ENCODE measurements at places on chromosomes 7 and 10.

- no peak for DNase-seq
Measured at GRCh38 chr7:26437003-26437532, 145.4 kb downstream of the SNX10 start.

GRCh38 chr10:69409968-69410367 lies 6.8 kb downstream of the TACR2 start:
- DNase-seq = no peak

- DNase-seq = peak; percentile 23
Measured at GRCh38 chr10:36721871-36722270, 403.5 kb upstream of the ANKRD30A start.

DNA sequence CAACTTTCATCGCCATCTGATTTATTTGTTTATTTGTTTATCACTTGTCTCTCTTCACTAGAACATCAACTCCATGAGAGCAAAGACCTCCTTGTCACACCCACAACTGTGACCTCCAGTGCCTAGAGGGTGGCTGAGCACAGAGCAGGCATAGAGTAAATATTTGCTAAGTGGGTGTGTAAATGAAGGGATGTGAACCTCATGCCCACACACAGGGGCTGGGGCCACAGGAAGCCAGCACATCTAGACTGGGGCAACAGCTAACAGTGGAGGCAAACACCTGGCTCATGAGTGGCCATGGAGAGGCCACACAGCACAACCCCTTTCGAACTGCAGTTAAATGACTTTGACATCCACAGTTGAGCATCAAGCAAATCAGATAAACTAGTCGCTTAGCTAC lies 39.8 kb downstream of the AKR1B1 start:
- no peak for DNase-seq

- DNase-seq = no peak
Measured at GRCh38 chr7:28792858-28793257, 165.3 kb downstream of the TRIL start.

DNA sequence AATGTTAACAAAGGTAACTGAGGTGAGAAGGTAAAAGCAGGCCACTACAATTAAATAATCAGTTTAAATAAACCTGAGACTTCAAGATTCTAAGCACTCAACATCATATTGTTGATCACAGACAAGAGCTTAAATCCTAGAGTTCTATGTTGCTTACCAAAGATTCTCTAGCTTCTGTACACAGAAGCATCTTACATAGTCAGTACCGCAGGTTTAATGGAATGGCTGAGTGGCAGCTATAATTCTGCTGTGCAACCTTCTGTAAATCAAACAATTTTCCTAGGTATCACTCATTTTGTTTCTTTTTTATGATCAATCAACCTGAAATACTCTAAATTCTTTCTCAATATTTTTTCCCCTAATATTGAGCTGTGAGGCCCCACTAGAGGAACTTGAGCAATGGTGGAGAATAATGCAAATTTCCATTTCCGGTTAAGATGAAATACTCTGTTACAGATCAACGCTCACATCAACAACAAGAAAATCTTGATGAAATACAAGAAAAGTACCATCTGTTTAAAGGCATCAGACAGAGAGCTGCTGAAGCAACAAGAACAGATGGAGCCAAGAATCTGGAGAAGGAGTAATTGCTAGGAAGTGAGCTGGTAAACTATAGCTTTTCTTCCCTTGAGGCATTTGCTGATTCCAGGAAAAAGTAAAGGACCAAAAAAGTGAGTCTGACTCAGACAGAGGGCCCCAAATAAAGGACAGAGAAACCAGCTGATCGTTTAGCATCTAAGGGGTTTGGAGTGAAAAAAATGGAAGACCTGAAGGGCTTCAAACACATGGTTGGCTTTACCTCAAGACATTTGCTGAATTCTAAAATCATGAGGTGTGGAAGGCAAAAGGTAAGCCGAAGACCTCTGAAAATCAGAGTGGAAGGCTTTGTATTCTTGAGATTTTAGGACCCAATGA lies 22.6 kb downstream of the PNPLA8 start:
- DNase-seq = no peak

DNA sequence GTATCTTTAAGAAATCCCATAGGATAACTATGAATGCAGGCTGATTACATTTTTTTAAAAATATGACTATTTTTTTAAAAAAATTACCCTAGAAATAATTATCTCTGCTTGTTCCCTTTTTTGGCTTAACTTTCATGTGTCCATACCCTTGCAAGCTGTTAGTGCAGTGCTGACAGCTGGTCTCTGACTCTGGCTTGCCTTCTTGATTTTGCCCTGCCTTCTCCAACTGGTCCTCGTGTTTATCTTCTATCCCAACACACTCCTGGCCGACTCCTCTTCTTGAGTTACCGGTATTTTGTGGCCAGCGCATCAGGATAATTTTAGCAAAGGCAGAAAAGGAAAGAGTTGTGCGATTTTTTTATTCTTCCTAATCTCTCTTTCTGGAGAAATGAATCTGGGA lies 111.7 kb upstream of the STARD3NL start:
- DNase-seq = no peak

- no peak for DNase-seq
Measured at GRCh38 chr10:44013981-44014380, 365.3 kb upstream of the ZNF32 start.

- DNase-seq = no peak
Measured at GRCh38 chr10:84007482-84007881, 131.8 kb upstream of the GHITM start.

DNA sequence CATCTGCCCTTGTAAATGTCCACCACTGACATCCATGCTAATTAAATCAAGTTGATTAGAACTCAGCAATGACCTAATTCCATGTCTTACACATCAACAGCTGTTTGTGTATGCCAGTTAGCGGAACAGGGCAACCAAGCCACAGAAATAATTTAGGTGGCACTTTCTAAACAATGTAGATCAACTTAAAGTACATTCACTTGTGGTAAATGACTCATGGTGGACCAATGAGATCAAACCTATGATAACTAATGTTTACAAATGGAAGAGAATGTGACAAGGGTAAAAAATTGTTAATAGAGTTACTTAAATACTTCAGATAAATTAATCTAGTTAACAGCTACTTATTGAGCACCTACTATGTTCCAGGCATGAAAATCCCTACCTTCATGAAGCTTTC lies 63.1 kb upstream of the ICA1 start:
- DNase-seq = no peak

GRCh38 chr10:79026341-79026761 lies 42.4 kb upstream of the ZMIZ1 start:
- no peak for DNase-seq

DNA sequence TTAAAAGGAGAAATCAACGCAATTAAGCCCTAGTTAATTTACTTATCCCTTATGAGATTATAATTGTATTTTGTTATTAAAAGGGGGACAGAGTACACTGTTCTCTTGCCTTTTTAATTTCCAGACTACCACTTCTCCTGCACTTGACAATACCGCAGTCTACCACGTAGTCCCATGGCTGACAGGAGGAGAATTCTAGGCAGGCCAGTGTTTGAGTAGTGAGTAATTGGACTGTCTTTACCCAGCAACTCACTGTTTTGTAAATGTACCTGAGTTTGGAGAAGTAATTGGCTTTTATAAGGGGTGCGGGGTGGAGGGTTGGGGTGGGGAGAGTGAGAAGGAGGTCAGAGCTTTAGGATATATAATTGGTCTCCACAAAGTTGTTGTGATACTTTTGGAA lies 85.4 kb downstream of the CFTR start:
- DNase-seq = no peak

GRCh38 chr10:108327706-108328105 lies 1163.2 kb upstream of the SORCS1 start:
- DNase-seq = no peak

DNA sequence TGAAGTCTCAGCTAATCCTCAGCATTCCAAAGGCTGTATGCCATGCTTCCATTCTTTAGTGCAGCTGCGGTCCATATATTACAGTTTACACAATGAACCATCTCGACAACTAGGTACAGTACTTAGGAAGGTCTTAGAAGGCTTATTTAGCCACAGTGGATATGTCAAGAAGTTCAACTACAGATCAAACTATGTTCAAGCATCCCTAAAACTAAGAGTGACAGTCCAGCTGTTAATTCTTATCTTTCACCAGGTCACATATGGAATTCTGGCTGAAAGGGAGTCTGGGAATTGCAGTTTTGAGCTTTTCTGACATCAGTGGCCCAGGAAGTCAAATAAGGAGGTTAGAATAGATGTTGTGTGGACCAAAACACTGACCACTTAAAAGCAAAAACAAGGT lies 106.8 kb downstream of the SDHAF3 start:
- no peak for DNase-seq

GRCh38 chr7:12809476-12809875 lies 122.0 kb downstream of the ARL4A start:
- no peak for DNase-seq

- DNase-seq = no peak
Measured at GRCh38 chr10:49166484-49167400, 21.4 kb downstream of the TMEM273 start.

DNA sequence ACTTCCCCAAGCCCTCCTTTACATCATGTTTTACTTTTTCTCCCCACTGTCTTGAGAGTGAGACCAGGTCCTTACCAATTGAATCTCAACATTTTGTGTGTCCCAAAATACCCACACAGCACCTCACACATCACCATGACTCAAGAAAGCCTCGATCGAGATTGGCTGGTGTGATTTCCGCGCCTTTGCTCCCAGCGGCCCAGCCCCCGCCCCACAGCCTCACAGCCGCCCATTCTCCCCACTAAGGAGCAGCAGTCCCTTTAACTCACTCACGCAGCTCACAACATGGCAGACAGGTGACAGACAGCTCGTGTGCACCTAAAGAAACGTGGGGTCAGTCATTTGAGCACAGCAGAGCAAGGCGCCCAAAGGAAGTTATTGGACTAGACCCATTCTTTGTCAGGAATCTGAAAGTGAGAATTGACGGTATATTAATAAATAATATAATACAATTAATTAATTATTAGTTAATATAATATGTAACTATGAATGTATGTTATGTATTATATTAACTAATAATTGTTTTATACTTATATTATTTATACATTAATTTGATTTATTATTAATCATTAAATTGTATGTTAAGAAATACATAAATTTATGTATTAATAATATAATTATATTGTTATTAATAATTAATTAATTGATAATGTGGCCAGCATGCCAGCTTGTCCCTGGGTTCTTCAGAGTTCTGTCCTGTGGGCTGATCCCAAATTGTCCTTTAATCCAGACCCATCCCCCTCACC lies 204.9 kb upstream of the RNF32 start:
- no peak for DNase-seq

- no peak for DNase-seq
Measured at GRCh38 chr7:127057918-127058317, 194.8 kb downstream of the GRM8 start.

- DNase-seq = no peak
Measured at GRCh38 chr7:97020996-97021746, 3.5 kb downstream of the DLX5 start.

- peak; percentile 0 for DNase-seq
Measured at GRCh38 chr10:108653531-108653930, 1269.8 kb downstream of the XPNPEP1 start.

DNA sequence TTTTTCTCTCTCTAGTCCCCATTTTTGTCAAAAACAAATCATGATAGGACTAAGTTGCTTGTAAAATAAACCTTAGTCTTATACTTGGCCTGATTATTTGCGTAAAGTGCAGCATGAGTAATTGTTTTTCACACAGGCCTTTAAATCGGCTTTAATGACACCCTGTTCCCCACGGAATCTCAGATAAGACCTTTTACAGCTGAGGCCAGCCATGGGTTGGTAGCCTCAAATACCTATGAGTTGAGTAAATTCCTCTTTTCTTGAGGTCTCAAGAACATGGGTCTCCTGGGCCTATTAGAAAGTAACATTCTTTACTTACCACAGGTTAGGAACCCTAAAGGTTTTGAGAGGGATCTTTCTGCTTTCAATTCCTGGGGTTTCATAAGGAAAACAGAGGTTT lies 761.0 kb upstream of the PHF14 start:
- DNase-seq = no peak

DNA sequence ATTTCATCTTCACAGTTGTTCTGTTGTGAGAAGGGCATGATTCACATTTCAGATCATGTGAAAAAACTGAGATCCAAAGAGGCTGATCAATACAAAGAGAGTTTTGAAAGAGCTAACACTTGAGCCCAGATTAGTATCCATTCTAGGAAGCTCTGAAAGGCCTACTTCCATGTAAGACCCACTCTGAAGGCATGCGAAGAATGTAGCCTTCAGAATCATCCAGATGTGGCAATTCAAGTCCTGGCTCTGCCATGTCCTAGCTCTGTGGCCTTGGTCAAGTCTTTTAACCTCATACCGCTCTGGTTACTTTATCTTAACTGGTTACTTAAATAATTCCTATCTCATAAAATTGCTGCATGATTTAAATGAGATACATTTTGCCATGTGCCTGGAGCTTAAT lies 111.1 kb downstream of the FZD1 start:
- DNase-seq = no peak

DNA sequence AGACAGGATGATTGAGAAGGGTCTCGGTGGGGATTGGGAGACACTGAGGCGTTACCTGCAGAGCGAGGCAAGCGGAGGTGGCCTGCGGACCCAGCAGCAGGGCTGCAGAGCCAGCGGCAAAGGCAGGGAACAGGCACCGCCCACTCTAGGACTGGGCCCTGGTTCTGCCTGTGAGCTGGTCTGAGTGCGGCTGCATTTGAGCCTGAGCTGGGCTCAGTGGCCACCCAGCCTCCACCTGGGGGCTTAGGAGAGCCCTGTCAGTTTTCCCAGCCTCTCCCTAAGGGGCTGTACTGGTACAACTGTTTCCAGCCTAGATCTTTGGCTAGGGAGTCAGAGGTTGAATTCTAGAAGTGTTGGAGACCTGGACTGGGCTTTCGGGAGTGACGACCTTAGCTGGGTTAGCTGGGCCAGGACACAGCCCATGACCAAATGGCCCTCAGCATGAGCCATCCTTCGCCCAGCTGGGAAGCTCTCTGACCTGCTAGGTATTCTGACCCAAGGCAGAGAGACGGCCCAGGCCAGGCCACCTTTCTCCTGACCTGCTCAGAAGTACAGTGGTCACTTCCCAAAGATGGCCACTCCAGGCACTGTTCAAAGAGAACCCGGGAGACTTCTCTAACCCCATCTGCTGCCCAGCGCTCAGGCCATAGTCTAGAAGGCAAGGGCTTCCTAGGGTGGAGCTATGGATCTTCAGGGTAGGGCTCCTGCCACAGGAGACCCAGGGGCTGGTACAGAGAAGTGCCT lies 64.9 kb downstream of the PAX2 start:
- DNase-seq = no peak

GRCh38 chr7:70856901-70857630 lies 274.9 kb upstream of the GALNT17 start:
- DNase-seq = peak; percentile 41

GRCh38 chr7:120732256-120732655 lies 125.7 kb downstream of the TSPAN12 start:
- DNase-seq = peak; percentile 44

GRCh38 chr7:110084181-110084807 lies 1006.6 kb upstream of the LRRN3 start:
- DNase-seq = no peak

GRCh38 chr7:98795741-98796493 lies 73.9 kb downstream of the TMEM130 start:
- no peak for DNase-seq
